CD4-positive, alpha-beta T cell treated with Interleukin-17A for 4 hours (primary cell): ENCODE measurements at places on chromosomes 4 and X.

- DNase-seq, result no peak
These were observed 150.5 kb downstream of the RAP1GDS1 start for GRCh38 chr4:98411731-98412130.

DNA sequence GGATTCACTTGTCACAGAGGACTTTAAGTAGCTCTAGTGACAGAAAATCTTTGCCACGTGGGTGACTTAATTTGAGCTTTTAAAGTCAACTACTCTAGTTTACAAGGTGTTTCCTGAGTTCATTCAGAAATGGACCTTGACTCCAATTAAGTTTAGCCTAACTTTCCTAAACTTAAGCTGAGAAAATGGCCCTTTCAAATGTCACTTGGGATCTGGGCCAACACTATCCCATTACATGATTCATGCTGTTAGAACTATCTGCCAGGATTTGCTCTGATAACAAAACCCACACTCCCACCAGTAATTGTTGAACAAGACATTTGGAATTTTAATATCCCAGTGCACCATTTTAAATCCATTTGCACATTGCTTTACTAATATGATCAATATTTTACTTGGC lies 40.8 kb downstream of the C4orf46 start:
- DNase-seq, result no peak

GRCh38 chr4:4805887-4806286 lies 53.6 kb upstream of the MSX1 start:
- DNase-seq, result no peak

DNA sequence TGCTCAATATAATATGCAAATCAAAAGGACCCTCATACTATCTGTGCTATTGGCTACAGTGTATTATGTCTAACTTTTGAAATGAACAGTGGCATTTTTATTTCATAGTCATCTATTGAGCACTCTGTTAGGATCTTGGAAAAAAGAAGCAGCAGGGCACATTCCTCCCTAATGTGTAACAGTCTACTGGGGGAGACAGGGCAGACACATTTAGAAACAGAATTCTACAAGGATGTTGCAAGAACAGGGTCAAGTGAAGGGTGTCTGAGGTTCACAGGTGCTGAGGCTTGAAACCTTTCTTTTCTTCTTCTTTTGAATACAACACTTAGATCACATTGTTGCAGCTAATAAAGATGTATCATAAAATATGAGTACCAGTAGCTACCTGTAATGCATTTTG lies 129.7 kb upstream of the SLC4A4 start:
- no peak for DNase-seq

DNA sequence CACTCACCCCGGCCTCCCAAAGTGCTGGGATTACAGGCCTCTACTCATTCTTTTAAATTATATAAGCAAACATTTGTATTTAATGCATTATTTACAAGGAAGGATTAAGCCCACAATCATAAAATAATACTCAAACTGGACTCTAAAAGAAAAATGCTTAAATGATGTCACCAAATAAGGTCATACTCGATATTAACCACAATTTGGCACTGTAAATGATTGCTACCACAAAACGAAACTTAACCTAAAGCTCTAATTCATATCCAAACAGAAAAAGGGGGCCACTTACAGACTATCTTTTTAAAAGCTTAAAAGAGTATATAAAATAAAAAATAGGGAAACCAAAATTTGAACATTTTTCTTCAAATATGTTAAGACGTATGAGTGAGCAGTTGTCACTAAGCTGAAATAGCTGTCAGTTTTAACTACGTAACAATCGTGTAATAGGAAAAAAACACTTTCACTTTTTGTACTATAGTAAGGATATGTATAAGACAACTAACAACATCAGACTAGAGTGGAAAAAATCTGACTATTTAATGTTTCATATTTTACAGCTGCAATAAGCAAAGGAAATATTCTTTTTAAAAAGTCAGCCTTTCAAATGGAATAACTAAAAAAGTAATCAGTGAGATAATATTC lies 108.2 kb upstream of the GPR34 start:
- no peak for DNase-seq
